ENCODE measurements at places on chromosomes 7 and 10. TPM values are rescaled to one million over a fixed set of nuclear protein-coding genes. Genes with fewer than 3 reads are reported as not detected.

HGF gene
- total RNA-seq, result 2.4 TPM

ADAM22 gene
- 1.7 TPM for total RNA-seq

DNA sequence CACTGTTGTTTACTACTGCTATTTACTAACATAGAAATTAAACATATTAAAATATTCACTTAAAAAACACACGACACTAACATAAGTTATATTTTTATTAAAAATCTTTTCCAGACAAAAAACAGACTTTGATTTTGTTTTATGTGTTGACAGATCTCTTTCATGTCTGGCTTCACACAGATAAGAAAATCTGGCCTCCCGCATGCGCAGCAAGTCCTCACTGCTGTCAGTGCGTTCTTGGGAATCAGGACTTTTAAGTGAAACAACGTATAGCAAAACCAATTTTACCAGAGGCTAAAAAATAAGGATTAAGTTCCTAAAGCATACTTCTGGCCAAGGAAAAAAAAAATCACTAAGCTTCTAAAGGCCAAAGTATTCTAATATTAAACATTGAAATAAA is 1.2 kb upstream of the IDI1 start:
- DNase-seq, result no peak

GRCh38 chr10:3045471-3046209 is 21.7 kb upstream of the PFKP start:
- DNase-seq, result peak; percentile 79

HOXA10 gene
- total RNA-seq, result not detected

NPM3 gene
- 8.4 TPM for total RNA-seq

GRCh38 chr10:121062115-121062514 is 211.0 kb downstream of the WDR11 start:
- DNase-seq, result no peak

AKR1C3 gene
- total RNA-seq, result 23.2 TPM

GNGT1 gene
- total RNA-seq, result not detected

DNA sequence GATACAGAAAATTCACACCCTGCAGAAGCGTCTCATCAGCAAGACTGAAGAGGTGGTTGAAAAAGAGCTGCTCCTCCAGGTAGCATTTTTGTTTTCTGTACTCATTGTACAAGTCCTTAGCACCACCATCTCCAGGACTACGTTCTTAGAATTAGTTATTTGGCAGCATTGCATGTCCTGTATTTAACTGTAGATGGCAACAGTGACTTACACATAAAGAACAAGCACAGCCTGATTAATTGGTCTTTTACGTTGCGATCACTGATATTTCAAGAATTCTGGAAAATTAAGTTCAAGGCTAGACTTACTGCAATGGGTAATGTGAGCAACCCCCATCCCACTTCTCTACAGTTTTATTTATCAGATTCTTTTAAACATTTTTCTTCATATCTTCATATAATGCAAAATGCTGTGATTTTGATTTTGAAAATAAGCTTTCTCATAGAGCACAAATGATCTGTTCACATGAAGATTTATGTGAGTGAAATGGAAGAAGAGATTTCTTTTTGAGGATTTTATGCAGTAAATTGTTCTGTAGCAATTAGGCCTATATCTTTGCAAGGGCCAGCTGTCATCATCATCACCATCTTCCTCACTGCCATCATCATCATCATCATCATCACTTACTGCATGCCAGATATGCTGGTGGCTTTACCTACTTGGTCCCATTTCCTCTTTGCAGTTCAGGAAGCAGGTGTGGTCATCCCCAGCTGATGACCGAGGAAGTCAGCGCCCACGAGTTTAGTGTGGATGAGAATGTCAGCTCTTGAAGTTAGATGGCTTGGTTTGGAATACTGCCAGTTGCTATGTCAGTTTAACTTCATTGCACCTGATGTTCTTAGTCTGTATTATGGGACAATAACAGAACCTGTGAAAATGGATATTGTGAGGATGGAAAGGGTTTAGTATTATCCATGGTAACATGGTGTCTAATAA is 53.4 kb downstream of the CFAP58 start:
- DNase-seq, result no peak

CLDN15 gene
- total RNA-seq, result 3.8 TPM

DNA sequence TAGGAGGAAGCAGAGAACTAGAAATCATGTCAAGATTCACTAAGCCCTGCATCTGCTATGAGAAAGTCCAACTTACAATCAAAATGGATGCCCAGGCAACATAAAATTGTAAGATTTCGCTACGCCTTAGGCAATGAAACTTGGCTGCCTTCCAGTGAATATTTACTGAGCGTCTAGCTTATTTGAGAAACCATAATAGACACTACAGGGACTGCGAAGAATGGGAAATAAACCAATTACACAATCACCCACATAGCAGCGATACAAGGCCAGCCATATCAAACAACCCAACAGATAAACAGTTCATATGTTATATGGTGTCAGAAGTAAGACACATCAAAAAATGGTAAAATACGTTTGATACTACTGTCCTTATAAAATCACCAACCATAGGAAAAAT is 545.0 kb upstream of the C7orf33 start:
- DNase-seq, result no peak

ITIH2 gene
- not detected for total RNA-seq

DNA sequence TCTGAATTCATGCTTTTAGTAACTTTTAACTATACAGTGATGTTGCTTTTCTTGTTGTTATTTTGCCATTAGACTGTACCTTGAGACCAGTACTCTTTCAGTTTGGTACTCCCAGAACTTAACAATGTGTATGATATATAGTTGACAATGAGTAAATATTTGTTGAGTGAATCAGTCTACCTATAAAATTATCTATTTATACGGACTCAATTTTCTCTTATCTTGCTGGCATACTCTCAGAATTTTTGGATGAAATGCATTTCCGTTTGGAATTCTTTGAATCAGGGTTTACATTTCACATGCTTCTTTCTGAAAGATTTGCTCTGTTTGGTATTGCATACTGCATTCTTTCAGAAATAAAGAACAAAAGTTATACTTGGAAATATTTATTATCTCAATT is 47.8 kb upstream of the LRRC17 start:
- DNase-seq, result no peak

- no peak for DNase-seq
Observed at GRCh38 chr10:52053497-52053896, 260.6 kb upstream of the DKK1 start.

PTPRZ1 gene
- 0.72 TPM for total RNA-seq

DNA sequence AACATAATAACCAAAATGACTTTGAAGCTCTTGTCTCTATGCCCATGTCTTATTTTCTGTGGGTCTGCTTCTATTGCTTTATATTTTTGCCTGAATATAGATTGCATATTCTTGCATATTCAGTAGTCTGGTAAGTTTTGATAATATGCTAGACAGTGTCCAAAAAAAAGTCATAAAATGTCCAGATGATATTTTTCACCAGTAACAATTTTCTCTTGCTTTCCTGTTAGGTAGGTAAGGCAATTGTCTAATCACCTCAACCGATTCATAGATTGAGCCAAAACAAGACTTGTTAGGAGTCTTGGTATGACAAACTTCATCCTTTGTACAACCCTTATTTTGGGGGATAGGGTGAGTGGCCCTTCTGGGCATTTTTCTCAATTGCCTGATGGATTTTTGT is 277.0 kb upstream of the NRP1 start:
- DNase-seq, result no peak

DNA sequence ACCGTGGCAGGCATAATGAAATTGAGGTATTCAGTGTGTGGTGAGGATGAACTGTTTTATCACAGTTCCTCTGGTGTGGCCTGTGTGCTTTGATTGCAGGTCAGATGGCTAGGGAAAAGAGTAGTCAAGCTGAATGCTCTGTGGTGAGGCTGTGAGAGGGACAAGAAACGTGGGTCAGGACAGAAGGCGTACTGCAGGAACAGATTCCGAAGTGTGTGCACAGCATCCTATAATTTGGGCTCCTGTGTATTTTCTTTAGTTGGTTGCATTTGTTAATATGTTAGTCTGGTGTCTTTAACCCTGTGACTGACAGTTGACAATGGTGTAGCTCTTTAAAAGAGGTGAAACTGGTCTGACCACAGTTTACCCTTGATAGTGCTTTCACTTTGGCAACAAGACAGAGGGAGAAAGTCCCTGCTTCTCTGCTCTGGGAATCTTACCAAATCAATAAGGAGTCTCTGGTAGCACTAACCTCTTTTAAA is 76.5 kb downstream of the AUTS2 start:
- no peak for DNase-seq

SHH gene
- not detected for total RNA-seq

DNA sequence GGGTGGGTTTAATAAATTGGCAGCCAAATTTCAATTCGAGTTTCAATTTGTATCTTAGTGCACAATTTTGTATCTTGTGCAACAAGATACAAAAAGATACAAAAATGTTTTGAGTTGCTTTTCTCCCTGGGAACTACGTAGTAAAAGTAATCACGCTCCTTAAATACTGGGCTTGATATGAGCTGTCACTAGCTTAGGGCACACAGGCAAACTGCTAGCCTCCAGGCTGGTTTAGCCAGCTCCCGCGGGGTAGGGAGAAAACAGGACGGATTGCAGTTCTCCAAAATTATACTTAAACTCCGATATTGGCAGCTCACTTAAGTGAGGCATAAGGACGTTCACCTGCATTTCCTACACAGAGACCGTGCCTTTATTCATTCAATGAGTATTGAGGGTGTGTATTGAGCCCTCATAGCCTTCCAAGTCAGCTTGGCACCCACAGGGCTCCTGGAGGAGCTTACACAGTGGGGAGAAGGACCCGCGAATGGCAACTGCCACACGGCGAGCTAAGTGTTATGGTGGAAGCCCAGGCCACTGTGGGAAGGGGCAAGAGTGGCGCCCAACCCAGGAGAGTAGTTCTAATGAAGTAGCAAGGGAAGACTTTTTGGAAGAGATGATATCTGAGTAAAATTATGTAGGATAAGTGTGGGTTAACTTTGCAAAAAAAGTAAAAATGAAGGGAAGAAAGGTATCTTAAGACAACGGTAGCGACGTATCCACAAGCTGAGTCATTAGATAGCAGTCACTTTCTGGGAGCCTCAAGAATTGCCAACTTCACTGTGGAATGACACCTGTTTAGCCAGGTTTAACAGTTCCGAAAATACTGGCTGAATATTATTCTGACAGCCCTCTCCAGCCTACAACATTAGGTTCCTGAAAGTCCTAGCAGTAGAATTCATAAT is 1.6 kb upstream of the EPC1 start:
- DNase-seq, result no peak

- DNase-seq, result no peak
Observed at GRCh38 chr7:36977878-36978277, 253.6 kb upstream of the AOAH start.

FOXK1 gene
- 17.7 TPM for total RNA-seq

- no peak for DNase-seq
Observed at GRCh38 chr10:97307441-97307840, 11.6 kb upstream of the FRAT1 start.

- DNase-seq, result no peak
Observed at GRCh38 chr10:94210440-94211168, 152.1 kb downstream of the NOC3L start.

DNA sequence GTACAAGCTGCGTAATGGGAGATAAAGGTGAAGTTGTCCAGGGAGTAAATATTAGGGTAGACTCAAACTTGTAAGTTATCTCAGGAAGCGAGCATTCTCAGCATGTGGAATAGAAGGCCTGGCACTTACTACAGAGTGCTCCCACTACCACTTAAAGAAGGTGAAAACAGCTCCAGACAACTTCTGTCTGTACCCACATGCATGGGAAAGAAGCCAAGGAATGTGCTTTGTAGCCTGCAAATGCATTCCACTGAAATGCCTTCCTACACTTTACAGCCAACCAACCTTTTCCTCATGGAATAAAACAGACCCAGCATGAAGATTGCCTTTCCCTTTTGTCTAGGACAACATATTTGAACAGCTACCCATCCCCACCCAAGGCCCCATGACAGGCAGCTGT is 45.4 kb upstream of the NPSR1 start:
- DNase-seq, result no peak

- no peak for DNase-seq
Observed at GRCh38 chr7:29126804-29127203, 19.5 kb downstream of the CPVL start.

LMOD2 gene
- 431 TPM for total RNA-seq

DNA sequence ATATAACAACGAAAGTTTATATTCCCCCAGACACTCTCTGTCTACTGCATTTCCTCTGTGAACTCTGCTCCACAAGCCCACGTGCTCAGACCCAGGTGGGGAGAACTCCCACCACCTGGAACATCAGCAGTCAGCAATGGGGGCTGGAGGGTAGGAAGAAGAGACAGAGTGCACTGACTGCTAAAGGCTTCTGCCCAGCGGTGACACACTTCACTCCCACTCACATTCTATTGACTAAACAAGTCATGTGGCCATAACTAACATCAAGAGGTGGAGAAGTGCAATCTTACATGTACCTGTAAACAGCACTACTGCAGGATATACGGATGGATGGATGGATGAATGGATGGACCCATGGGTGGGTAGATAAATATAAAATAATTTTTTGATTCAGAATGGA is 122.2 kb downstream of the MPP7 start:
- DNase-seq, result no peak
